Immature natural killer cell (primary cell): ENCODE measurements at places on chromosomes 5 and 9.

DNA sequence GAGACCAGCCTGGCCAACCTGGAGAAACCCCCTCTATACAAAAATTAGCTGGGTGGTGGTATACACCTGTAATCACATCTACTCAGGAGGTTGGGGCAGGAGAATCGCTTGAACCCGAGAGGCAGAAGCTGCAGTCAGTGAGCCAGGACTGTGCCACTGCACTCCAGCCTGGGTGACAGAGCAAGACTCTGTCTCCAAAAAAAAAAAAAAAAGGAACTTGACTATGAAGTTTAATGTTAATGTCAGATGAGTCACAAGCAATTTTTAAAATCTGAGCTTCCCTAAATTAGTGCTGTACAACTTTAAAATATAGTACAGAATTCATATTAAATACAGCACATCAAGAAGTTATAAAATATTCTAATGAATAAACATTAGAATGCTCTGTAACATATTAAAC is 1.5 kb downstream of the MEIKIN start:
- no peak for DNase-seq

DNA sequence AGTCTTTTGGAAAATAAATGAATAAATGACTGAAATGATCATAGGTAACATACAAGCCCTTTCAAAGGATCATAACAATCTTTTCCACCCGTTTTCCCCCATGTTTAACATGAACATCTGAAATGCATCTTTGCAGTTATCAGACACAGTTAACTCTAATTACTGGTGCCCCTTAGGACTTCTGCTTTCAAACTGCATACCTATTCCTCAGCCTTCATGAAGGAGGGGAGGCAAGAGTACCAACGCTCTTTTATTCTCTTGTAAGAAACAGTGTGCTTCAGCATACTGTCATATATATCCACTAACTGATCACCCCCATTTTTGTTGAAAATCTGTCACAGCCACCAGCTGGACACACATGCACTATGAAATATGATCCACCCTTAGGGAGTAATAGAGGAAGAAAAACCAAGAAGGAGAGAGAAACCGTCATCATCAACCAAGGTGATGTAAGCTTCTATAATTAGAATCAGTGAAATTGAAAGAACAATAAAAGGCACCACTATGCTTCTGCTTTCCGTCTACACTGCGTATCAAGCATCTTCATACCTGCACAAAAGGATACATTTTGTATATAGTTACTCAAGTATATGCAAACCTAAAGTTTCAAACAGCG is 98.7 kb downstream of the RAPGEF6 start:
- DNase-seq: no peak

GRCh38 chr5:134575316-134575715 is 49.8 kb downstream of the JADE2 start:
- DNase-seq: no peak

DNA sequence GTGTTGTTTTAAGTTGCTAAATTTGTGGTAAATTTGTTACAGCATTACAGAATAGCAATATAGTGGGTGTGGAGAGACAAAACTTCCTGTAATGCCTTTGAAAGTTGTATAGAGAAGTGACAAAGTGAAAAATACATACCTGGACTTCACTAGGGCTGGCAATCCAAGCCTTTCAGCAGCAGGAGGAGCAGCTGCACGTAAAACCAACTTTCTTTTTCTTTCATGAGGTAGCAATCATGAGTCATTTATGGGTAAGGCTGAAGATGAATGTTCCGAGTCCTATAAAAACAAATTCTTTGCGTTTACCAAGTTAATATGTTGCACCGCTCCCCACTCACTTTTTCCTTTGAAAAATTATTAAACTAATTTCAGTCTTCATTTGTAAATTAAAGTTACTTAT is 1138.2 kb downstream of the TAF11L14 start:
- no peak for DNase-seq

GRCh38 chr5:67133217-67133616 is 63.4 kb downstream of the CD180 start:
- no peak for DNase-seq

DNA sequence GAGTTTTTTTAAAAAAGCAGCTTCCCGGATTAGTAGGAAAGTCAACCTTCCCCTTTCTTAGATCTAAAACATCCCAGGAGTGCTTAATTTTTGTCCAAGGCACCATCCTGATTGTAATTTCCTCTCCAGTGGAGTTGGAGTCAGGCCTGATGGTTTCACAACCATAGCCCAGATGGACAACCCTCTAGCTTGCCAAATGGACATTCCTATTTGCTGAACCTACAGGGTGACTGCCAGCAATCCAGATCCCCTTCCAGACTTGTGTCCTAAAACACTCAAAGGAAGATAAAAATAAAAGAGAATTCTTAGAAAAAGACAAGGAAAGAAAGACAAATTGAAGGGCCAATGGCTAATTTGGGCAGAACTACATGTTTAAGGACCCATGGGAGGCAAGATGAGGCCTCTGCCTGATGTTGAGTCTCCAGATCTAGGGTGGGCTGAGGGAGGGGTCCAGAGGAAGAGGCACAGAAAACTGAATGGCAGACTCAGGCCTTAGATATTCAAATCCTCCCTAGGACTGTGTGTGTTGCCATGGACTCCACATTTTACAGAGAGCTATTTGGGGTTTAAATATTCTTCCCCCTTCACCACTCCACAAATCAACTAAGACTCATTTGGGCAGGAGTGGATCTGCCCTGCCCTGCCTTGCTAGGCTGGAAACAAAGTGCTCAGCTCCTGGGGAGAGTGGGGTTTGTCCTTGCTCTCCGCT is 38.5 kb upstream of the SLC44A1 start:
- DNase-seq: no peak

GRCh38 chr5:6475626-6476312 is 27.1 kb downstream of the UBE2QL1 start:
- no peak for DNase-seq

- no peak for DNase-seq
Observed at GRCh38 chr9:131735238-131736128, 4.4 kb downstream of the RAPGEF1 start.

- no peak for DNase-seq
Observed at GRCh38 chr5:675111-675870, 17.9 kb downstream of the TPPP start.

- no peak for DNase-seq
Observed at GRCh38 chr5:40355181-40355580, 324.5 kb upstream of the PTGER4 start.

GRCh38 chr5:162911873-162912272 is 525.5 kb upstream of the CCNG1 start:
- DNase-seq: no peak

DNA sequence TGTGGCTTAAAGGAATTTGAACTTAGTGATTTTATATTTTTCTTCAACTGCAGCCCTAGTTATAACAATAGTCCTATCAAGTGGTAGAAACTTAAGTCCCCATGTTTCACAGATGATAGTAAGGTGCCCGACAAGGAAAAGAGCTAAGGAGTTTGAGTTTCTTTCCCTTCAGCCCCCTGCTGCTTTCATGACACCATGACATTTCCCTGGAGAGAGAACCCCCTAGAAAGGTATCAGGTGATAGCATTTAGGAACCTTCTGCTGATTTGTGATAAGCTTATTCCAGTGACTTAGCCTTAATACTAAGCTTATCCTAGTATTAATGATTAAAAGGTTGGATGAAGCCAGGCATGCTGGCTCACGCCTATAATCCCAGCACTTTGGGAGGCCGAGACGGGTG is 623.8 kb upstream of the TYRP1 start:
- no peak for DNase-seq

- DNase-seq: no peak
Observed at GRCh38 chr5:2892466-2893000, 141.1 kb upstream of the IRX2 start.

DNA sequence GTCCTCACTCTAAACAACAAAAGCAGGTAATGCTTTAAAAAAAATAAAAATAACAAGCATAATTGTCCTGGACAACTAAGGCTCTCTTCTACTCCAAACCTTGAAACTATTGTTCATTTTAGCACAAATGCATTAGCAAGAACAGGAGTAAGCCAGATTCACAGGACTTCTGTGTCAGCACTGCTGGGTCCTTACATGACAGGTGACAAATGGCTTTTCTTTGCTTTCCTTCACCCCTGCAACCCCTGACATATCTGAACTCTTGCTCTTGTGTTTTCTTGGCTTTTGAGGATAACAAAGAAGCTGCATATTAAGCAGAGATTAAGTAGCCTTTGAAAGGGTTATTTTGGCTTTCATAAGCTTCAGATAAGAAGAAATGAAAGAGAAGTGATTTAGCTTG is 71.1 kb downstream of the ZNF474 start:
- no peak for DNase-seq

DNA sequence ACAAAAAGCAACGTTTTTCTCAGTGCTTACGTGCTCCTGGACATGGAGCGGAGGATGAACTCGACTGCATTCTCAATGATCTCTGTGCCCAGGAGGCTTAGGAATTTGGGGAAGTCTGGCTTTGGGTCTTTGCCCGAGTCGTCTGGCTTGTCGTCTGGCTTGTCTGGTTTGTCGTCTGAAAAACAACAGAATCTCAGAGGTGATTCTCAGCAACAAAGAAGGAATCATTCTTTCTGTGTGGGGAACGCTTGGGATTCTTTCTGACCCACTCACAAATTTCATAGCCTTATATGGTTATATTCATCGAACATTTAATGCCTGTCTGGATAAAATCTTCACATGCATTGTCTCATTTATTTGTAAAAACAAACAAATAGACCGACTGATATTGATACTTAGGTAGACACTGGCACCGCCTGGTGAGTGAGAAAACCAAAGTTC is 4.7 kb downstream of the C5orf46 start:
- DNase-seq: no peak

GRCh38 chr5:156020647-156021046 is 306.3 kb upstream of the SGCD start:
- no peak for DNase-seq

GRCh38 chr5:121704291-121704690 is 147.4 kb upstream of the FTMT start:
- DNase-seq: no peak

GRCh38 chr9:127586537-127586936 is 25.5 kb upstream of the STXBP1 start:
- peak; percentile 57 for DNase-seq

- DNase-seq: no peak
Observed at GRCh38 chr5:124729720-124730359, 16.6 kb downstream of the ZNF608 start.

- peak; percentile 52 for DNase-seq
Observed at GRCh38 chr5:139474890-139475791, 4.3 kb downstream of the SMIM33 start.

GRCh38 chr5:1764606-1764960 is 35.1 kb downstream of the MRPL36 start:
- DNase-seq: no peak
